ENCODE measurements at places on chromosomes 4 and X.

- DNase-seq: no peak
Observed at GRCh38 chrX:124441971-124442590, 95.7 kb downstream of the SH2D1A start.

DNA sequence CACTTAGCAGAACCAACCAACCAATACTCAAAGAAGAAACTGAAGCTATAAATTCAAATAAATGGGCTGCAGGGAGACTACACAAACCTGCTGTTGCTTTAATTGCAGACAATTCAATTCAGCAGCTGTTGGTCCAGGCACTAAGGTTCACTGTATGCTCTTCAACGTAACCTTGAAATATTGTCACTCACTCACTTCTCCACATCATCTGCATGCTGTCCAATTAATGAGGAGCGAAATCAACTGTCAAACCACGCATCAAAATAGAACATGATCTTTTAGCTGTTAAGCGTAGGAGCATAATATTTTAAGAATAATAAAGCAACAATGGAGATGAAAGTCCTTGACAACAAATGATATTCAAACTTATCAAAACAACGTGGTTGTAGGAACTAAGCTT lies 17.0 kb downstream of the ENOX2 start:
- DNase-seq: peak; percentile 37

DNA sequence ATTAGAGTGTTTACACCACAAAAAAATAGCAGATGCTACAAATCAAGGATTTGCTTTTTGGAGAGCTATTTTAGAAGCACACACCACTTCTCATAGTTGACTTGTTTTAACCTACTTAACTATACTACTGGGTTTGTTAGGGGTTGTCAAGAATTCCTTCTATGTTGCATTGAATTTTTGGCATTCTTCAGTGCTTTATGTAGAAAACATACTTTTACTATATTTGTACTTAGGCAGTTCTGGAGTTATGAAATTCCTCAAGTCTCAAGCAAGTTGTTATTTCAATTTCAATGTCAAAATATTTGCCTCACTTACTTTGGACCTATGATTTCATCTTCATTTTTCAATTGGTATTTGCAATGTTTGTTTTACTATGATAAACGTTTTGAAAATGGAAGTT lies 449.6 kb downstream of the GLUD2 start:
- no peak for DNase-seq

DNA sequence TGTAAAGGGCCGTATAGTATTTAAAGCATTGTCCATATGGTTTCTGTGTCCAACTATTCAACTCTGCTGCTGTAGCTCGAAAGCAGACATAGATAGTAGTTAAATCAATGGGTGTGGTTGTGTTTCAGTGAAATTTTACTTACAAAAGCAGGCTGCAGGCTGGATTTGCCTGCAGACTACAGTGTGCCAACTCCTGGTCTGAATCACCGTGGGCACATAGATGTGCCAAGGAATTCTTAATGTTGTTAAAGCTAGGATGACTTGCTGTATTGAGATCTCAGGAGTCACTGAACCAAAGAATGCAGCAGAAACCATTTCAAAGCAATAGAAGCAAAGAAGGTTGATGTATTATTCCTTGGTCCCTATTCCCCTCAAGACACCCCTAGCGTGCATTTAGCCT lies 379.0 kb downstream of the STIM2 start:
- DNase-seq: no peak

DNA sequence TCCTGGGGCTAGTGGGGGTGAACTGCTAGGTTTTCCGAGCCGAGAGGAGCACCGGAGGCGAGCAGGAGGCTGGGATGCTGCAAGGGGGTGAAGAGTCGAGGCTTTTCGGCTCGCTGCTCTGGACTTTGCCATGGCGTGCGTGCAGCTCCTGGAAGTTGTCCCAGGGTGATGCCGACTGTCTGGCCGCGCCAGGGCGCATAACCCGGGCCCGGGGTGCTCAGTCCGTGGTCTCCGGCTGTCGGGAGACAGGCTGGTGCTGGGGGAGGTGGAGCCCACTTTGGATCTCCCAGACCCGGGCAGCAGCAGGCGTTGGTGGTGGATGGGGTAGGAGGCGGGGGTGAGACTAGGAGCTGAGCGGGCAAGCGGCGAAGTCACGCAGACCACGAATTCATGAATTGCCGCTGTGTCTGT lies 793 bp downstream of the GRIA3 start:
- DNase-seq: peak; percentile 43

DNA sequence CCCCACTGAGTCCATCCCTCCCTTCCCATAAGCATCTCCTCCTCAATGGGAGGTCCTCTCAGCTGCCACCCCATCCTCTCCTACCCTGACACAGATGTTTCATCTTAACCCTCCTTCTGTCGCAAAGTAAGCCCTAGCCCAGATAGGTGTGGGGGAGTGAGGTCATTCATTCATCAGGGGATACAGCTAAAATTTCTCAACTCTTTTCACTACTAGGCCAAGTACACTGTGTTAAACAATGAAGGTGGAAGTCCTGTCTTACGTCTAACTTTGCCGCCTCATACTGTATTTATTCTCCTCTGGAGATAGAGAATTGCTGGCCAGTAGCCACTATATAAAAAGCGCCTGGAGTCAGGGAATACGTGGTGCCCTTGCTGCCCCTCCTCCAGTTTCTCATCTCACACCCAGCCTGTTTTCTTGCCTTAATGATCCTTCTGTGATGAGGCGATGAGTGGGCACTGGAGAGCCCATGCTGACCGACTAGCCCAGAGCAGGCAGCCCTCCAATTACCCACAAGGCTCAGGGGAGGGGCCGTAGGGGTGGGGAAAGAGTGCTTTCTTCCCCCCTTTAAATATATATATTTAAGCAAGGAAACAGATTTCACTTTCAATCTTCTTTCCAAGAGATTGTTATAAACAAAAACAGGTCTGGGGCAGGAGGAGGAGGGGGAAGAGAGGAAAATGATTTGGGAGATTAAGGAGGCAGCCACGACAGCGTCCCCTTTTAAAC lies 149.5 kb downstream of the PJA1 start:
- peak; percentile 32 for DNase-seq

DNA sequence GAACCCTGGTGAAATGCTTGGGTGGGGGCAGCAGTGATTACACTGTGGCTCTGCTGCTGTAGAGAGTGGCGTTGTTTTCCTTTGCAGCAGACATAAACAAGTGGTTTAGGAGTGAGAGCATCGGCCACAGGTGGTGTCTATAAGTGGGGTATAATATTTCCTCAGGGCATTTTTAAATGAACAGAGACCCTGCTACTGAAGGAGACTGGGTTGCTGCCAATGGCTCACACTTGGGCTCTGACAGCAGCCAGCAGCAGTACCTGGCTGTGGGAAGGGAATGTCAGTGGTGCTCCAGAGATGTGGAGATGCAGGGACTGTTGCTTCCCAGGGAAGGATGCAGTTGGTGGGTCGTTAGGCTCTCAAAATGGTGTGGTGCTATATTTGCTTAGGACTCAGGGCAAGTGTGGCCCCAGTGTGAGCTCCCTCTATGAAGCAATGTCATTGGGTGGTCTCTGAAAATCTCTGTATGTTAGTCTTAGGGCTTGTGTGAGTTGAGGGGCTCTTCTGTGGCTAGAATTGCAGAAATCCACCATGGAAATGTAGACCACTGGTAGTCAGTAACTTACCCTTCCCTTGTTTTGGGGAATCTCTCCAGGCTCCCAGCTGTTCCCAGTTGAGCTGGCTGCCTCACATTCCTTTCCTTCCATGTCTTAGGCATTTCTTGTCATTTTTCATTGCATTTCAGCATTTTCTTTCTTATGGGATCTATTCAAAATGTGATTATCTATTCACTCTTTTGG lies 1023.0 kb upstream of the GRID2 start:
- no peak for DNase-seq
